ENCODE measurements at places on chromosomes 3 and 15.

DNA sequence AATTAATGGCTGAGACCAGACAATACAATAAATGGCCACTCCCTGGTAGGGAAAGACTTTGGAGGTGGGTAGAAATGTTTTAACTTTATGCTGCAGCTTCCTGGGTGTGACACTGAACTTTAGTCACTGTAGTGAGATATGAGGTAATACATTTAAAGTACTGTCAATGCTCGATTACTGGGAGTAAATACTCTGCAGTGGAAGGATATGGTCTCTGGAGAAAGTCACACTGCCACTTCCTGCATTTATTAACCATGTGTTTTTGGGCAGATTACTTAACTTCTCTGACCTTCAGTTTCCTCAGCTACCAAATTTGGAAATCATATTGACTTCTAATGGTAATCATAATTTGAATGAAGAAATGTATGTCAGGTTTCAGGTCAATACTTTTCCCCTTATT, 317.1 kb upstream of the TGFBR2 start:
- DNase-seq = no peak

DNA sequence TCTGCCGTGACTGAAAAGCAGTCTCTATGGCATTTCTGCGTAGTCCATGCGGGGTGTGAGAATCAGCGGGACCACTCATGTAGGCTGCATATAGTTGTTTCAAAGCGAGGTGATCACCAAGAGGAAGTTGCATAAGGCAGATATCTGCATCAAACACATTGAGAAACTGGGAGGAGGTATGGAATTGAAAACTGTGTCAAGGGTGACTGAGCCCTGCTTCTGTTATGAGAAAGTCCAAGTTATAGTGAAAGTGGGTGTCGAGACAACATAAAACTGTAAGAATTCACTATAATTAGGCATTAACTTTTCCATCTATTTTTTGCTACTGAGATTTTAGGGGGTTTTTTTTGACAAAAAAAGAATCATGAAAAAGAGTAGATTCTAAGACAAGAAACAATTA, 109.3 kb downstream of the ZIC1 start:
- DNase-seq = no peak

- DNase-seq = no peak
These were observed 36.3 kb downstream of the APBA2 start for GRCh38 chr15:28921919-28922706.

DNA sequence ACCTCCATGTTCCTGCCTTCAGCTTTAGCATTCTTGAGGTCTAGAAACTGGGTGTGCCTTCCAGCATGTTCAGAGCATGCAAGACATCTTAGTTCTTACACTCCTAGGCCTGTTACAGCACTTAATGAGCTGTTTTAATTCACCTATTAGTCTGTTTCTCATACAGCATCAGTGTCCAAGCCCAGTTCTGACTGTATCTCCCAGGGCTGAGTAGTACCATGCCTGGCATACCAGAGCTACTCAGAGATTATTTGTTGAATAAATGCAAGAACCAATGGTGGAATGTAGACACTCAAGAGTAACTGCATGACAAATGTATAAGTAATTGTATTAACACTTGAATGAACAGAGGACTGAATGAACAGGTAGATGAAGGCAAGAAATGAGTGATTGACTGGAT, 61.8 kb upstream of the SCN5A start:
- DNase-seq = no peak

- DNase-seq = no peak
These were observed 104.8 kb downstream of the COL6A6 start for GRCh38 chr3:130621824-130622223.

Data from NCI-H1092 (cell line).